ENCODE measurements at places on chromosomes 16 and 17. TPM values are rescaled to one million over a fixed set of nuclear protein-coding genes. Genes with fewer than 3 reads are reported as not detected.

GRCh38 chr16:57985204-57986181, 14.6 kb upstream of the CNGB1 start:
- no peak for DNase-seq
- no peak overlapping the region for H3K27ac ChIP-seq
- peaks cover 11% of the 10 kb centered on the region for H3K4me1 ChIP-seq
- H3K4me3 ChIP-seq: peak overlapping the region; percentile 87
- H3K36me3 ChIP-seq: no peaks in the 10 kb centered on the region
- peaks cover 12% of the 10 kb centered on the region for H3K27me3 ChIP-seq

Gene HCRT
- total RNA-seq: not detected

GRCh38 chr17:75978938-75979704, at the start of the genes ACOX1 and TEN1:
TSS of gene ACOX1 (minus strand) at chr17:75979166. CDS start at chr17:75979073, 93 bp downstream.
TSS of gene TEN1 (plus strand) at chr17:75979240. CDS start at chr17:75986193, 6,953 bp downstream.
- no peaks in the 10 kb centered on the region for H3K27me3 ChIP-seq
- H3K36me3 ChIP-seq: peaks cover 21% of the 10 kb centered on the region
- peak within 1 kb of the TSS; percentile 100 for H3K27ac ChIP-seq
- DNase-seq: peak; percentile 94
- H3K4me3 ChIP-seq: peak within 1 kb of the TSS; percentile 96
- peaks cover 22% of the 10 kb centered on the region for H3K4me1 ChIP-seq

- H3K27me3 ChIP-seq: no peaks in the 10 kb centered on the region
- H3K36me3 ChIP-seq: peaks cover 19% of the 10 kb centered on the region
- no peak for DNase-seq
These were observed 2.5 kb upstream of the AKAP10 start for GRCh38 chr17:19979917-19980770.

DNA sequence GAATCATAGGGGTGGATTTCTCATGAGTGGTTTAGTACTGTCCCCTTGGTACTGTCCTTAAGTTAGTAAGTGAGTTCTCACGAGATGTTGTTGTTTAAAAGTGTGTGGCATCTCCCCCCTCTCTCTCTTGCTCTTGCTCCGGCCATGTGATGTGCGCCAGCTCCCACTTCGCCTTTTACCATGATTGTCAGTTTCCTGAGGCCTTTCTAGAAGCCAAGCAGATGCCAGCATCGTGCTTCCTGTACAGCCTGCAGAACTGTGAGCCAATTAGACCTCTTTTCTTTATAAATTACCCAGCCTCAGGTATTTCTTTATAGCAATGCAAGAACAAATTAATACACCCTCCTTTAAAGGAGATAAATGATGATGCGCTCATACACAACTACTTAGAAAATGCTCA, 50.1 kb upstream of the NACA2 start:
- H3K4me1 ChIP-seq: peaks cover 10% of the 10 kb centered on the region
- DNase-seq: no peak
- no peak overlapping the region for H3K4me3 ChIP-seq
- peaks cover 51% of the 10 kb centered on the region for H3K27me3 ChIP-seq
- no peak overlapping the region for H3K27ac ChIP-seq

DNA sequence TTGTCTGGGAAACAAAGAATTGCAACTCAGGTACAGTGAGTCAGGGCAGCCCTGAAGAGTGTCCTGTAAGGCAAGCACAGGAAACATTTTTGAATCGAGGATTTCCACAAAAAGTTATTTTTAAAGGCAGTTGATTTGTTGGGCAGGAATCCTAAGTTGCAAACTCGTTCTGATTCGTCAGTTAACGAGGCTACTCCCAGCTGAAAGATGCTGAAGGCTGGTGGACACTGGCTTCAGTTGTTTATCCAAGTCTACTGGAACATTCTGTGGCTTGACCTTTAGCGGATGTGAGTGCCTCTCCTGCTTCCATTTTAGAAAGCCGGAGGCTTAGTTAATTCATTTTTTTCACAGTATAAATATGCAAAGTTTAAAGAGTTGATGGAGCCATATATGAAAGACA, 84.2 kb downstream of the KCNJ12 start:
- DNase-seq: no peak
- no peak overlapping the region for H3K4me3 ChIP-seq
- H3K4me1 ChIP-seq: peaks cover 13% of the 10 kb centered on the region
- H3K27ac ChIP-seq: no peak overlapping the region

GRCh38 chr17:4827399-4827798, 5.7 kb upstream of the MINK1 start:
- no peaks in the 10 kb centered on the region for H3K36me3 ChIP-seq
- DNase-seq: no peak
- no peaks in the 10 kb centered on the region for H3K27me3 ChIP-seq
- no peak overlapping the region for H3K4me3 ChIP-seq

DNA sequence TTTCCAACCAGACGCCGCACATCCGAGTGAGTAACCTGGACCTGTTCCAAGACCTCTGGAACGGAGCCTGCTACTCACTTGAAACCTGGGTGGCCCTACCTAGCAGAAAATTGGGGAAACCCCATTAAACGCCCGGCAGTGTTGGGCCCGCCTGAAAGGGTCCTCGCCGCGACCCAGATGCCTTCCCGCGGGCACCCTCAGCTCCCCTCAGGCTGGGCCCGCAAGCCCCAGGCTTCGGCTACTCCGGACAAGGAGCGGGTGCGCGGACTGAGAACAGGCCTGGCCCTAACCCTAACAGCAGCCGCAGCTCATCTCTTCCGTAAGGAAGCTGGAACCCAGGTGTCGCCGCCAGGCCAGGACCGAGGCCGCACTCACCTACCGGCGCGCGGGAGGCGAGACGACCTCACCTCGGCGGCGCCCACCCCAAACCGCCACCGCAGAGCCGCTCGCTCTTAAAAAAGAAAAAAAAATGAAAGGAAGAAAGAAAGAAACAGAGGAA, 344 bp downstream of the PSME3IP1 start:
- H3K27me3 ChIP-seq: no peaks in the 10 kb centered on the region
- H3K4me3 ChIP-seq: peak overlapping the region; percentile 98
- H3K36me3 ChIP-seq: peaks cover 20% of the 10 kb centered on the region
- no peak for DNase-seq

- H3K36me3 ChIP-seq: no peaks in the 10 kb centered on the region
- no peak for DNase-seq
- no peaks in the 10 kb centered on the region for H3K4me1 ChIP-seq
- no peak overlapping the region for H3K4me3 ChIP-seq
These were observed 318.2 kb downstream of the NPIPA8 start for GRCh38 chr16:18018376-18018775.

DNA sequence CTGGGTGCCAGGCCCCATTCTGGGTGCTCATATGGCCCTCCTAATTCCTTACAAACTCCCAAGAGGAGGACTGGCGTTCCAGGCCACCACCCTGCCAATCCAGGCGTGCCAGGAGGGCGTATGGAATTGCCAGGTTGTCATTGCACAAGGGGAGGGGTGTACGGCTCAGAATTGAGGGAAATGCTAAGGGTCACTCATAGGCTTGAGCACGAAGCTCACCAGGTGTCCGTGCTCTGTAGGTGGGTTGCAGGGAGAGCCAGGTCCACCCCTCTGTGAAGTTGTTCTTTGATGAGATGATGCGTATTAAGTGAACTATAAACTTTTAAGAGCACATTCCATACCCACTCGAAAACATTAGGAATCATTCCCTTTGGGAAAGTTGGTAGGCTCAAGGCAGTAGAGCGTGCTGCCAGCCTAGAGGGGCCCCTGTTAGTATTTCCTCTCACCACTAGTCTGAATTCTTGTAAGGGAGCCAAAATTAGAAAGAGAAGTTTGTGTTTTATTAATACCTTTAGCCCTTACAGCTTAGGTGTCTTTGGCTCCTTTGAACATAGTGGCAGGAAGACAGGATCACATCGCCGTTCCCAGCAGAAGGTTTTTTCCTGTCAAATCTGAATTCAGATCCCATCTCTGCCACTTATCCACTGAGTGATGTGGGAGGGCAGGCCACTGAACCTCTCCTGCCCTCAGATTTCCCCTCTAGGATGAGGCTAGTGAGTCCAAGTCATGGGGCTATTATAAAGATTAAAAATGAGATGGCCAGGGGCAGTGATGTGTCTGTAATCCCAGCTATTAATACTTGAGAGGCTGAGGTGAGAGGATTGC, 38.7 kb upstream of the NFAT5 start:
- H3K36me3 ChIP-seq: no peaks in the 10 kb centered on the region
- peaks cover 26% of the 10 kb centered on the region for H3K4me1 ChIP-seq
- no peaks in the 10 kb centered on the region for H3K27me3 ChIP-seq
- H3K4me3 ChIP-seq: no peak overlapping the region
- H3K27ac ChIP-seq: no peak overlapping the region

- no peak for DNase-seq
- no peak overlapping the region for H3K4me3 ChIP-seq
- H3K36me3 ChIP-seq: no peaks in the 10 kb centered on the region
- H3K27ac ChIP-seq: no peak overlapping the region
These were observed 15.1 kb upstream of the UTP6 start for GRCh38 chr17:31916491-31917064.

DNA sequence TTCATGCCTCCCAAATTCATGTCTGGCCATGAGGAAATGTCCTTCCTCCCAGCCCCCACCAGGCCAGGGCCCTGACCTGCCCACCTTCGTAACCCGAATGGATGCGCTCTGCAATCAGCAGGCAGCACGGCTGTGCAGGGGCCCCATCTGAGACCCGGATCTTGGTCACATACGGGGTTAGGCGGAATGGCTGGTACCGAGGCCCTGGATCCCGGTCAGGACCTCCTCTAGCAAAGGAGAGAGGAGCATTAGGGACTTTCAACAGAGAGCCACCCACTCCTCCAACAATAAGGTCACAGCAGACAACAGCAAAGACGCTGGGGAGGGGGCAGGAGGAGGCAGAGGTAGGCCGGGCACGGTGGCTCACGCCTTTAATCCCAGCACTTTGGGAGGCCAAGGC, 3.6 kb downstream of the PER1 start:
- H3K4me1 ChIP-seq: peaks cover 20% of the 10 kb centered on the region
- DNase-seq: no peak
- H3K27me3 ChIP-seq: no peaks in the 10 kb centered on the region
- H3K27ac ChIP-seq: no peak overlapping the region
- H3K4me3 ChIP-seq: no peak overlapping the region

Gene PERCC1
- not detected for total RNA-seq

GRCh38 chr16:78034530-78034929, 12.2 kb downstream of the CLEC3A start:
- peaks cover 23% of the 10 kb centered on the region for H3K4me1 ChIP-seq
- no peaks in the 10 kb centered on the region for H3K36me3 ChIP-seq
- peak overlapping the region; percentile 44 for H3K27ac ChIP-seq
- H3K27me3 ChIP-seq: peaks cover 8% of the 10 kb centered on the region

DNA sequence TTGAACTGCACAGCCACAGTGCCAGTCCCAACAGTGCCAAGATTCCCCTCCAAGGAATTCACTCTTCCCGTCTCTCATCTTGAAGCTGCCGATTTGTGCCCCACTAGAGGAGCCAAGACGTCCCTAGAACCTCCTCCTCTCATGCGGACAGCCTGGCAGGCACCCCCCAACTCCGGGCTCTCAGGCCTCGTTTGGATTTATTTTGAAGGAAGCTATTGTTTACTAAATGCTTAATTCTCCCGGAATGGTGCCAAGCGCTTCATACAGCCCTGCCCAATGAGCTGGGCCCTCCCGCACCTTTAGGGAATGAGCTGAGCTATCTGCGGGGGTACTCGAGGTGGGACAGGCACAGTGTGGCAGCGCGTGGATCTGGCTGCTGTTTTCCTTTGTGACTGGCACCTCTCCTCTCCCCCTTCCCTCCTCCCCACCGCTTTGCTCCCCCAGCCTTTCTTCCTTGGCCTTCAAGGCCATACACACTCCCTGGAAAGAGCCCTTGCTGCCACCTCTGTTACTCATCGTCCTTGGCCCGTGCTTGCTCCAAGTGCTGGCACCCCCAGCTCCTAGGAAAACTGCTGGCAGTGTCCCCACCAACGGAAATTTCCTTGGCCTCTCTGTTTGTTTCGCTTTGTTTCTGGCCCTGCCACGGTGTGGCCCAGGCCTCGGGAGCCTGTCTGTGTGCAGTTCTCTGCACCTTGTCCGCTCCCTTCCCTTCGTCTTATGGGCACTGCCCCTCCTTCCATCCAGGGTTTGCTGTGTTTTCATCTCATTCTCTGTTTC, 49.9 kb upstream of the CDR2 start:
- no peak overlapping the region for H3K4me3 ChIP-seq
- no peak for DNase-seq
- H3K36me3 ChIP-seq: peaks cover 58% of the 10 kb centered on the region
- H3K27ac ChIP-seq: no peak overlapping the region
- no peaks in the 10 kb centered on the region for H3K27me3 ChIP-seq
- H3K4me1 ChIP-seq: no peaks in the 10 kb centered on the region

Gene DNAAF1
- total RNA-seq: not detected

- H3K27me3 ChIP-seq: no peaks in the 10 kb centered on the region
- H3K4me1 ChIP-seq: peaks cover 10% of the 10 kb centered on the region
- DNase-seq: no peak
- no peak overlapping the region for H3K4me3 ChIP-seq
- H3K36me3 ChIP-seq: no peaks in the 10 kb centered on the region
These were observed 62.9 kb downstream of the C16orf95 start for GRCh38 chr16:87254296-87254695.

GRCh38 chr17:45963889-45964288, 35.2 kb upstream of the STH start:
- peaks cover 21% of the 10 kb centered on the region for H3K27me3 ChIP-seq
- H3K4me1 ChIP-seq: peaks cover 2% of the 10 kb centered on the region
- no peaks in the 10 kb centered on the region for H3K36me3 ChIP-seq
- H3K27ac ChIP-seq: no peak overlapping the region

Gene ATP6V0C
- total RNA-seq: 114 TPM

DNA sequence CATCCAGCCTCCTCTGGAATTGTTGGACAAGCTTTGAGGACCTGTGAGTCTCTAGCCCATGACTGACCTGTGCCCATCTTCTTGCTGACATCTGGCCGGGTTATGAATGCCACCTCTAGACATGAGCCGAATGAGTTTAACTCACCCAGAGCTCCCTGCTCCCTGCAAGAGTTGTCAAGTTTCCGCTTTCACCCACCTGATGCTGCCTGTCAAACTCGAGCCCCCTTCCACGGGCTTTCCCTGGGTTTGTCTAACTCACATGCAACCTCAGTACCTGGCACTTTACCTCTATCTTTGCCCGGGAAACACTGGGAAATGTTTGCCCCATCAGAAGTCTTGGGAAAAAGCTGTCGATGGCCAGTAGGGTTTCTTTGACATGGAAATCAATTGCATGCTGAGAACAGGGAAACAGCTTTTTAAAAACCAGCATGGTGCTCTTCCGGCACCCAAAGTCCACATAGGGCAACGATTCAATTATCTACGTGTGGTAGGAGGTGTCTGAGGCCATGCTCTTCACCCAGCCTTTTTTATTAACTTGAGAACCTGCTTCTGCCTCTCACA, 33.8 kb upstream of the DNAH17 start:
- no peaks in the 10 kb centered on the region for H3K36me3 ChIP-seq
- peaks cover 1% of the 10 kb centered on the region for H3K27me3 ChIP-seq
- no peaks in the 10 kb centered on the region for H3K4me1 ChIP-seq
- H3K4me3 ChIP-seq: no peak overlapping the region

All from activated T-helper 2 cell treated with anti-CD3 and anti-CD28 coated beads, Interferon-gamma antibody, Interleukin-2, Interleukin-4, amounts not matched to agents 10 μg/mL and 5 μg/mL and 100 μg/mL, durations not matched to agents 14 hours and 24 hours and 36 hours (primary cell).